Fibroblast of skin of right quadriceps (primary cell): ENCODE measurements at places on chromosomes 2 and 18.

- DNase-seq: no peak
Observed at GRCh38 chr2:36027616-36028015, 328.0 kb upstream of the CRIM1 start.

GRCh38 chr18:40404284-40404683 lies 1550.8 kb upstream of the PIK3C3 start:
- peak; percentile 75 for DNase-seq

DNA sequence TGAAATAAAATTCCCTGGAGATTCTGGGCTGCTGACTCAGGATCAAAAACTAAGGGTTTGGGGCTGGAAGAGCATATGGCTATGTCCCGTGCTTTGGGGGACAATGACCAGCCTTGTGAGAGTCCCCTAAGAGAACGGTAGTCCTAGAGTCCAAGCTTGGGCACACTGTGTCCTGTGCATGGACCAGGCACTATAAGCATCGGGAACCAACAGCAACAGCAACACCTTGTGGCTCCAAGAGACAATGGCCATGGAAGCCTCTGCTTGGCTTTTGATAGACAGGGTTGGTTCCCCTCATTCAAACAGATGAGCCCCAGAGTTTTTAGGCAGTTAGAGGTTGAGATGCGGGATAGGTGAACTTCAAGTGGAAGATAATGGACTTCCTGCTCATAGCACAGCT lies 294.4 kb upstream of the CHAC2 start:
- DNase-seq: no peak

- DNase-seq: no peak
Observed at GRCh38 chr2:53770264-53770663, 2.7 kb downstream of the CHAC2 start.

DNA sequence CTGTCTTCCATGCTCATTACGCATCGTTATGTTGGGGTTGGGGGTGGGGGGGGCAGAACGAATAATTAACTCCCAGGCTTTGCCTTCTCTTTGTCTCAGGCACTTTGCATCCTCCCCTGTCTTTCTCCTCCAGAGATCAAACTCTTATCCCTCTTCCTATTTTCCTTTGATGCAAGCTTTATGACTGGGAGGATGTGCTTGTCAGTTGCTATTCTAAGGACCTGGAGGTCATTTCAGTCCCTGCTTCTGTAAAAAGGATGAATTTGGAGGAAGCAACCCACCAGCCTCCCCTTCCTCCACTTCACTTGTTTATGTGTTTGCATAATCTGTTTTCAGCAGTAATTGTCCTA lies 87.5 kb downstream of the ZCCHC2 start:
- no peak for DNase-seq
